ENCODE measurements at places on chromosomes 16 and 17.

- no peak for DNase-seq
Measured at GRCh38 chr17:45307290-45308015, 9.4 kb downstream of the MAP3K14 start.

- no peak for DNase-seq
Measured at GRCh38 chr17:77163001-77163400, 22.2 kb downstream of the SEC14L1 start.

DNA sequence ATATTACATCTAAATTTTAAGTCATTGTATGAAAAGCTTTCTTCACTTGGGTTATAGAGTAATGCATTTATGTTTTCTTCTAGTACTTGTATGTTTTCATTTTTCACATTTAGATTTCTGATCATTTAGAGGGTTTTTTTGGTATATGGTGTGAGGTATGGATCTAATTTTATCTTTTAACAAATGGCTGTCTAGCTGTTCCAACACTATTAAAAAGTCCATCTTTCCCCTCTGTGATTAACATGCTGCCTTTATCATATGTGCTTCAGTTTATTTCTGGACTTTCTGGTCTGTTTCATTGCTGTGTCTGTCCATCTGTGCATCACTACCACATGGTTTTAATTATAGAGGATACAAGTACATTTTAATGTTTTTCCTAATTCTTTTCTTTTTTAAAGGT lies 163.8 kb downstream of the MYO1D start:
- no peak for DNase-seq

DNA sequence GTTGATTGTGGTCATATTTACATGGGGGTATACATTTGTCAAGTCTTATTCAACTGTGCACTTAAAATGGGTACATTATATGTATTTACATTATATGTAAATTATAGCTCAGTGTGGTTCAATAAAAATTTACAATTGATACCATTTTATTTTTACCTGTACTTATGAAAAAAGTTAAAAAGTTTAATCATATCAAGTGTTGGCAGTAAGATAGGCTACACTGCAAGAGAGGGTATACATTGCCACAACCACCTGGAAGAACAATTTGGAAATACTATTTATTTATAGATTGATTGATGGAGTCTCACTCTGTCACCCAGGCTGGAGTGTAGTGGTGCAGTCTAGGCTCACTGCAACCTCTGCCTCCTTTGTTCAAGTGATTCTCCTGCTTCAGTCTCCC lies 453.3 kb downstream of the XYLT1 start:
- DNase-seq, result no peak

- peak; percentile 47 for DNase-seq
Measured at GRCh38 chr17:66373944-66374817, 71.8 kb downstream of the PRKCA start.

DNA sequence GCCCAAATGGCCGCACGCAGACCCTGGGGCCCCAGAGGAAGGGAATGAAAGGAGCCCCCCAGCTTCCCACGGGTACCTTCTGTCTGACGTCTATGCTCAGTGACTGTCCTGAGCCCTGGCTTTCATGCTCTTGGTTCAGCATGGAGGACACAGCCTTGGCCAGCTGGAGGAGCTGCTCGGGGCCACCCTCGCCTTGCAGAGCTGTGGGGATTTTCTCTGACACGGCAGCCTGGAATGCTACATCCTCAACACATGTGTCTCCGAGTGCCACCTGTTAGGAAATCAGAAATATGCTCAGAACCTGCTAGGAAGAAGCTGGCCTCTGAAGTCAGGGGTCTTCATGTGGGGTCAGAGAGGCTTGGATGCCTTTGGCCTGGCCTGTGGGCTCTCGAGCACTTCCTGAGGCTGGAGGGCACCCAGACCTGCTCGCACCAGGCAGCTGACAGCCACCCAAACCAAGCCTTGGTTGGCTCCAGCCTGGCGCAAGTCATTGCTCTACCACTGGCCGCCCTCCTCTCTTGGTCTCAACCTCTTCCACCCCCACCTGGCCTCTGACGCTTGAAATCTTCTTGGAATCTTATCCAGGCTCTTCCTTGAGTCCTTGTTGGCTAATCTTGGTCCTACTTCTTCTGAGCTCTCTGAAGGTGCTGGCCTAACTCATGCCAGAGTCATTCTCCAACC lies 63.7 kb upstream of the BCO1 start:
- DNase-seq, result no peak

All from dorsolateral prefrontal cortex (tissue), 122 donors.